DND-41 (cell line): ENCODE measurements at places on chromosomes 6 and 20.

DNA sequence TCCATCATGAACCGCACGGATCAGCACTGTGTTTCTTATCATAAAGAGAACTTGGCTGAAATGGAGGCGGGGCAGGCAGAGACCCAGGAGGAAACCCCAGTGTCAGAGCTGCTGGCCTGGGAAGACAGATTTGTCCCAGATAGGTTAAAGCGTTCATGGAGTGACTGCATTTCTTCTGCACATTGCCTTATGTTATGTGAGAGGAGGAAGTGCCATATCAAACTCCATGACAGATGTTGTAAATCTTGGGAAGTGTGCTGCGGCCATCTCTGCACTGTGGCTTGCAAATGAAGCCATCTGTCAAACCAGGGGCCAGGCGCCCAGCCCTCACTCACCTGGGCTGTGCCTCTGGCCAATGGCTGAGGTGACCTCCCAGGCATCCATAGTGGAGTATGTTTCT lies 163.0 kb downstream of the SLC24A3 start:
- DNase-seq, result no peak

DNA sequence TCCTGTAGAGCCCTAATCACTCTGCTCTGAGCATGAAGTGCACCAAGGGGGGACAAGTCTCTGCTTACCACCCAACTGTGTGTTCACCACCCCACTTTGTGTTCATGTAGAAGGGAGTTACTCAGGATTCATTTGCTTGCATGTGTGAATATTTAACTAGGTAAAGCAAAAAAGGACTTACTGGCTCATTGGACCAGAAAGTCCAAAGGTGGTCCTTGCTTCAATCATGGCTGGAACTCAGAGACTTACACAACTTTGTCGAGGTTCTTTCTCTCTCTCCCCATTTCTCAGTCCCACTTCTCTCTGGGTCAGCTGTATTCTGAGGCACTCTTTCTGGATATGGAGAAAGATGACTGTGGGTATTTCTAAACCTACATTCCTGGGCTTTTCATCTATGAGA lies 4.0 kb downstream of the TMEM200A start:
- no peak for DNase-seq

DNA sequence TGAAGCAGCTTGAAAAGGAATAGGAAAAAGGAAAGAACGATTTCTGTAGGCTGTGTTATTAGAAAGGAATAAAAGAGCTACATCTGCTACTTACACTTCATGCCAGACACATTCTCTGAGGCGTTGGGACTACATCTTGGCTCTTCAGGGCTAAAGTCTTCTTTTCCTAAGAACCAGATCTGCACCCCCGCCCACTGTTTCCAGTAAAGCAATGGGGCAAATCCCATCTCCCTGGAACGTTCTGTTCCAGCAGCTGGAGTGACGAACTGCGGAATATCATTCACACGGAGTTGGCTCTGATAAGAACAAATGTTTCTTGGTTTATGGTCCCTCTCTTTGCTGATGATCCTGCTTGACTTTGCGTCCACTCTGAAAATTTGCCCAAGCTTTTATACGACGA lies 26.9 kb downstream of the FAM50B start:
- DNase-seq, result no peak

- DNase-seq, result no peak
Observed at GRCh38 chr6:81814370-81815076, 62.0 kb upstream of the TENT5A start.

DNA sequence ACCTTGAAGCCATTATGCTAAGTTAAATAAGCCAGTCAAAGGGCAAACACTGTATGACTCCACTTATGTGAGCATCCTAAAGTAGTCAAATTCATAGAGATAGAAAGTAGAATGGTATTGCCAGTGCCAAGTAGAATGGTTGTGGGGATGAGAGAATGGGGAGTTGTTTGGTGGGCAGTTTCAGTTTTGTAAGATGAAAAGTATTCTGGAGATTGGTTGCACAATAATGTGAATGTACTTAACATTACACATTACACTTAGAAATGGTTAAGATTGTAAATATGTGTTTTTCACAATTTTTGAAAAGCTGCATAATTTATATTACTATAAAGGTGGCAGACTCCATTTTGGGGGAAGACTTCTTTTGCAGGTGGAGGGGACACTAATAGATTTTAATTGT lies 51.3 kb upstream of the CARMIL1 start:
- DNase-seq, result no peak
